ENCODE measurements at places on chromosomes 16 and 17. TPM values are rescaled to one million over a fixed set of nuclear protein-coding genes. Genes with fewer than 3 reads are reported as not detected.

DNA sequence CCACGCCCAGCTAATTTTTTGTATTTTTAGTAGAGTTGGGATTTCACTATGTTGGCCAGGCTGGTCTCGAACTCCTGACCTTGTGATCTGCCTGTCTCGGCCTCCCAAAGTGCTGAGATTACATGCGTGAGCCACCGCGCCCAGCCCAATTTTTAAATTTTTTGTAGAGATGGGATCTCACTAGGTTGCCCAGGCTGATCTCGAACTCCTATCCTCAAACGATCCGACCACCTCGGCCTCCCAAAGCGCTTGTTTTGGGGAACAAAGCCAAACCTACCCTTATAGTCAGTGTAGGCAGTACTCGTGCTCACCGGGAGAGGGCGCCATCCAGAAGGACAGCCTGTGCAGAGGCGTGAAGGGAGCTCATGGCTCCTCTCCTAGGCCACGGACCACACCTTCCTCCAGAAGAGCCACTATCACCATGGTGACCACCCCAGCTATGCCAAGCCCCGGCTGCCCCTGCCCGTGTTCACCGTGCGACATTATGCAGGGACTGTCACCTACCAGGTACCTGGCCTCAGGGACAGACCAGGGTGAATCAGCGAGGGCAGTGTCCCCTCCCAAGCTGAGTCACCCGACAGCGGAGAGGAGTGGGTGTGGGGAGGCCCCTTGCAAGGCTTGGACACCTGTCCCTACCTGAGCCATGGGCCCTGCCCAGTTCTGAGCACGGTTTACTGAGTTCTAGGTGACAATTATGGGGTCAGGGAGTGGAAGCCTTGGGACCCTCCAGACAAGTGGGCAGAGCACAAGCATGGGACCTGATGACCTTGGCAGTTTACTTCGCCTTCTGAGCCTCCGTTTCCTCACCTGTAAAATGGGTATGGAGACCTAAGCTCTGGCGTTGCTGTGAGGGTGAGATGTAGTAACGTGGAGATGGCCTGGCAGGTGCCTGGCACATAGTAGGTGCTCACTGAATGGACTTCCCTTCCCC lies 13.7 kb downstream of the MYO15B start:
- DNase-seq, result no peak

DNA sequence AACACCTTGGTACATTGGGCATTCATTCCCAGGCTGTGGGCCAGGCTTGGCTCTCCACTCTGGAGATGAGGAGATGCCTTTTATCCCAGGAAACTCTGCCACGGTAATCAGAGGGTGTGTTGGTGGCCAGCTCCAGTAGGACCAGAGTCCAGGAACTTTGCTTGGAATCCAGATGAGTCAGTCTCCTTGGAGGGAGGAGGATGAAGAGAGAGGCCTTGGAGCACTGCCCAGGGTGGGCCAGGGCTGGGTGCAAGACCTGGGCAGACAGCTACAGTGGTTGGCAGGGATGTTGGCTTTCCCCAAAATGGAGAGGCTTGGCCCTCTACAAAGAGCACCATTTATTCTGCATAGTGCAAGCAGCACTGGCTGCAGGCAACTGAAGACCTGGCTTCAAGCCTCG lies 209.0 kb downstream of the RGS9 start:
- no peak for DNase-seq

The GCGR gene
- polyA plus RNA-seq, result 0.08 TPM

The BEAN1 gene
- 10.6 TPM for polyA plus RNA-seq

The IKZF3 gene
- 1.3 TPM for polyA plus RNA-seq

DNA sequence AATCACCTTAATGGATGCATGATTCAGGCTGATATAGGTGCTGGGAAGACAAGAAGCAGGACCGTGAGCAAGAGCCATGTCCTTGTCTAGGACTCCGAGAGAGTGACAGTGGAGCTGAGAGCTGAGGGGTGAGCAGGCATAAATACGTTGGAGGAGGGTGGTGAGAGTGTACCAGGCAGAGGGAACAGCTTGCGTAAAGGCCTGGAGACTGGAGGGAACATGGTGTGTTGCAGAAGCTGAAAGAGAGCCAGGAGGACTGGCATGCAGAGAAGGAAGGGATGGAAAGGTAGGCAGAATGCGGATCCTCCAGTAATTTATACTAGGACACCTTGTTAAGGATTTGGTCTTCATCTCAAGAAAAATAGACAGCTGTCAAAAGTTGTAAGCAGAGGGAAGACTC lies 653.2 kb downstream of the HS3ST4 start:
- no peak for DNase-seq

DNA sequence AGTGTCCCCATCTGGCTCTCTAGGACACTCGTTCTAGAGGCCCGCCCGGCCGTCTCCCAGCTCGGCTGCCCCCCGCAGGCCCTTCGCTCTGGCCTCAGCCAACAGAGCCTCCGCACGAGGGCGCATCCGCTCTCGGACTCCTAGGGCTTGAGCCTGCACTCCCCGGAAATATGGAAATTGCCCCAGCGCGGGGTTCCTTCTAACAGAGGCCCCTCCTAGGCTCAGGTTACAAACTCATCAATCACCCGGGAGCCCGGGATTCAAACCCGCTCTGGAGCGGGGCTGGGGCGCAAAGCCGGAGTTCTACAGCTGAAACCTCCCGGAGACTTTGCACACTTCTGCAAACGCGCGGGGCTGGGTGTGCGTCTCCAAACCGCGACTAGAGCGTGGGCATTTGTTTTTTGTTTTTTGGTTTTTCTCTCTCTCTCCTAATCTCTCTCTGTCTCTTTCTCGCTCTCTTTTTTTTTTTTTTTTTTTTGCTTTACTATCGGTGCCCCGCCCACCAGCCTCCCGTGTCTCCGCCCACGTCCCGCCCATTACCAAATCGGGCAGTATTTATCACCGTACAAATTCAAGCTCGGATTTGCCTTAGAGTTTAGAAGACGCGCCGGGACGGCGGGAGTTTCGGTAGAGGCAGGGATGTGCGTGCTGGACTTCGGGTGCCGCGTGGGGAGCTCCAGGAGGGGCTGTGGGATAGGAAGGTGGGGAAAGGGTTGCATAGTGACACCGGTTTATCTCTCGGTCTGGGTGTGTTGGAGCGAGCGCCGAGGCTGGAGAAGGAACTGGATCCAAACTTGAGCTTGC lies 2.4 kb upstream of the FOXL1 start:
- peak; percentile 68 for DNase-seq

DNA sequence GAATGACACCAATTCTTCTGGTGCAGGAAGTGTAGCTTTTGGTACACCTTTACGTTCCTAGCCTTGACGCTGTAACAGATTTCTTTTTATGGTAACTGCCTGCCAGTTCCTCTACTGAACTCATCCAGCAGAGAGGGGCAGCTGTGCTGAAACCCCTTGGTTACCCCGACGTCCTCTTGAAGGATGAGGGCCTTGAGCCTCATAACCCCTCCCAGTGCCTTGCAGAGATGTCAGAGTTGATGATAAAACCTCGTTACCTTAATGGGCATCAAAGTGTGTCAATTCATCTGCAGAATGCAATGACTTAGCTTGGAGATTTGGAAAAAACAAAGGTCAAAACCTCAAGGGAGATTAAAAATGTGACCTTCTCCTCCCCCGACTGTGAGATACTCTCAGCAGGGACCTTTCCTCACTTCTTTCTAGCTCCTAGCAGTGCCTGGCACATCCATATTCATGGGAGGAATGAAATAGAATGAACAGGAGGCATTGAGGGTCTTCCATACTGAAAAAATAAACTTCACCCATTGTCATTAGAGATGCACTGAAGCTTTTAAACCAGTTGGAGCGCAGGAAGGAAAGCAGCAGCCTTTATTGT lies 69.2 kb downstream of the SDR42E1 start:
- DNase-seq, result no peak

GRCh38 chr17:83196973-83197880 lies 117.8 kb downstream of the METRNL start:
- no peak for DNase-seq

DNA sequence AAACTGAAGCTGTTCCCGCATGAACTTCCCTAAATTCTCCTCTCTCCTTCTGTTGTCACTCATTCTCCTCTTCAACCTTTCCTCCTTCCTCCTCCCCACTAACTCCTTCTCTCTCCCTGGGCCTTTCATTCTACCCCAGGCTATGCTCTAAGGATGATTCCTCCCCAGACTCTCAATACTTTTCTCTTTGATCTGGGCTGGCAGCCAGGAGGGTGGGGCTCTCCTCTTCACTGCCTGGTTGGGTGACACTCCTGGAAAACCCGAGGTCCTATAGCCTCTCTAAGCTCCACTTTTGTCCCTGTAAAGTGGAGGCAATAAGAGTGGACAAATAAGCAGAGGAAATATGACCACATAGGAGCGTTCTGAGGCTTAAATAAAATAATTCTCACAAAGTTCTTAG lies 46.2 kb downstream of the HSD17B2 start:
- DNase-seq, result no peak

The MYOCD gene
- 17.1 TPM for polyA plus RNA-seq

DNA sequence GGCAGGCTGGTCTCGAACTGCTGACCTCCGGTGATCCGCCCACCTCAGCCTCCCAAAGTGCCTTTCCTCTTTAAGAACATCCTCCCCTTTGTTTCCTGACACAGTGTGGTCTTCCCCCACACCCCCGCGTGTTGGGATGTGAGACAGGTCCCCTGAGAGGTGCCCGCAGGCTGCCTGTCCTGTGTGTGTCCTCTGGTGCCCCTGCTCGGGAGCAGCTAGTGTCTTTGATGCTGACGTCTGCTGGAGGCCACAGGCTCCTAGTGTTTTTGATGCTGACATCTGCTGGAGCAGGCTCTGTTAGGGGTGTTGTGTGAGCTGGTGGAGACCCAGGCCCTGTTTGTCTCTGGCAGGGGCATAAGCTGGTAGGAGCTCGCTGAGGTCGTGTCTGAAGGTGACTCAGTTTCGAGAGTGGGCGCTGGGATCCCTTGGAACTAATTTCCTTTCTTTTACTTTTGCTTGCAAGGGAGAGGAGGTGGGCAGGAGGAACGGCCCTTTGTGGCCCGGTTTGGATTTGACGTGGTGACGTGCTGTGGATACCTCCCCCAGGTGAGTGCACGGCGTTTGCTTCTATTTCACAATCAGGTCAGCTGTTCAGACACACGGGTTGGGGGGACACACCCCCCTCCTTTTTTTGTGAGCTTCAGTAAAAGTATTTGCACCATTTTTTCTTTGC lies 6.0 kb downstream of the FN3KRP start:
- DNase-seq, result no peak

All from right lung (tissue), 10 donors.